ENCODE measurements at places on chromosomes 1 and 21.

- no peak for DNase-seq
These were observed 4.8 kb downstream of the OR2L8 start for GRCh38 chr1:247953408-247953807.

DNA sequence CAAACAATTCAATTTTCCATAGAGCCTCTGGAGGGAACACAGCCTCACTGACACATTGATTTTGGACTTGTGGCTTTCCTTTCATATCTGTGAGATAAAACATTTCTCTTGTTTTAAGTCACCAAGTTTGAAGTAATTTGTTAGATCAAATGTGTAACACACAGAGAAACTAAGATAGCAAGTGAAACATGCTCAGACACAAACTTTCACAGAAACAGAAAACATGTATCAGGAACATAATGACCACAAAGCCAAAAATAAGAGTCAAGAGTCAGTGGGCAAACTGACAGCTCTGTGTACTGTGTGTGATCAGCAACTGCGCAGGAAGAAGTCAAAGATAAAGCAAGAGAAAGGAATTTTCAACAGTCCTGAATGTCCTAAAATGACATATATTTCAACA is 1237.5 kb downstream of the AMY1C start:
- no peak for DNase-seq

DNA sequence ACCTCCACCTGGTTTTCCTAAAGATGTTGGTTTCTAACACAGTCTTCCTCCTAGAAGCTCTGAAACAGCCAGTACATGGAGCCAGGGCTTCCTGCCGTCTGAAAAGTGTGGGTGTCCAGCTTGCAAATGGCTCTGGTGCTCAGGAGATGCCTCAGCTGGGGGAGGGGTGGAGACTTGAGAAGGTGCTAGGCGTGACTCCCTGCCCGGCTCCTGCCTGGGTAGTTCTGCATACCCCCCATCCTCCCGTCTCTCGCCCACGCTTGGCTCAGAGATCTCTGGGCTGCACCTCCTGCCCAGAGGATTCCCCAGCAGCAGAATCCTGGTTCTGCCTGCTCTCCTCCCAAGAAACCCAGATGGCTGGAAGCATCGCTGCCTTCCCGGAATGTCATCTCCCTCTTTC is 16.9 kb downstream of the STUM start:
- DNase-seq = no peak

GRCh38 chr1:145795257-145795881 is 28.5 kb downstream of the RNF115 start:
- DNase-seq = no peak

- DNase-seq = no peak
These were observed 1.0 kb downstream of the ST6GALNAC5 start for GRCh38 chr1:76868154-76868882.
